ENCODE measurements at places on chromosomes 4 and X. TPM values are rescaled to one million over a fixed set of nuclear protein-coding genes. Genes with fewer than 3 reads are reported as not detected.

Gene TMEM154
- total RNA-seq: 0.22 TPM

Gene CFP
- 0.66 TPM for total RNA-seq

Gene GATA1
- total RNA-seq: not detected

Gene OTUD6A
- not detected for total RNA-seq

Gene RENBP
- total RNA-seq: not detected

DNA sequence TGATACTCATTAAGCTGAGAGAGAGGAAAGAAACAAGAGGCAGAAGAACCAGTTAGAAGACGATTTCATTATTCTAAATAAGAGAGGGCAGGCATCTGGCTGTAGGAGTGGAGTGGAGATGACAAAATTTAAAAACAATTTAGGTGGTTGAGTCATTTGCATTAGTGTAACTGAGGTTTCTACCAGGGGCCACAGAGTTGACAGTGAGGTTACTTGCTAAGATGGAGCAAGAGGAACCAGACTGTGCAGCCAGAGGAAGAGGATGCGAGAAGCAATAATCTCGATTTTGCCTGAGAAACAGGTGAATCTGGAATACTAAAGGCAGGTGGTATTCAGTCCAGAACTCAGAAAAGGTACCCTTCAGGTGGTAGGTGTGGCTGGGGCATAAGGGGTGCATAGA lies 491.9 kb downstream of the MID1IP1 start:
- no peaks in the 10 kb centered on the region for H3K4me1 ChIP-seq
- no peak for DNase-seq
- no peak overlapping the region for H3K4me3 ChIP-seq
- no peak overlapping the region for H3K27ac ChIP-seq
- no peaks in the 10 kb centered on the region for H3K36me3 ChIP-seq
- no peaks in the 10 kb centered on the region for H3K27me3 ChIP-seq

DNA sequence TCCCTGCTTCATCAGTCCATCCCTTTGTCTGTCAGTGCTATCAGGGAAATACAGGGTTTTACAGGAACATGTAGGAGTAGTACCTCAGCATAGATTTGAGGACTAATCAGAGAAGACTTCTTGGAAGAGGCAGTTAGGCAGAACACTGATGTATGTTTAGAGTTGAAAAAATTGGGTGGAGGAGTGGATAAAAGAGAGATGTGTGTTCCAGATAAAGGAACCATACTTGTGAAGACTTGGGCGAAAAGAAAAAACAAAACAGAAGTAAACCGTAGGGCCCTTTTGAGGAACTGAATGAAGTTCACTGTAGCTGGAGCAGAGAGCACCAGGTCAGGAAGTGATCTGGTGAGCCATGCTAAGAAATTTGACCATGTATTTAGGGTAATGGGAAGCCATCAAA lies 32.3 kb downstream of the AFF1 start:
- H3K27me3 ChIP-seq: no peaks in the 10 kb centered on the region
- H3K4me1 ChIP-seq: no peaks in the 10 kb centered on the region
- no peak overlapping the region for H3K27ac ChIP-seq
- H3K4me3 ChIP-seq: no peak overlapping the region
- peaks cover 8% of the 10 kb centered on the region for H3K36me3 ChIP-seq

DNA sequence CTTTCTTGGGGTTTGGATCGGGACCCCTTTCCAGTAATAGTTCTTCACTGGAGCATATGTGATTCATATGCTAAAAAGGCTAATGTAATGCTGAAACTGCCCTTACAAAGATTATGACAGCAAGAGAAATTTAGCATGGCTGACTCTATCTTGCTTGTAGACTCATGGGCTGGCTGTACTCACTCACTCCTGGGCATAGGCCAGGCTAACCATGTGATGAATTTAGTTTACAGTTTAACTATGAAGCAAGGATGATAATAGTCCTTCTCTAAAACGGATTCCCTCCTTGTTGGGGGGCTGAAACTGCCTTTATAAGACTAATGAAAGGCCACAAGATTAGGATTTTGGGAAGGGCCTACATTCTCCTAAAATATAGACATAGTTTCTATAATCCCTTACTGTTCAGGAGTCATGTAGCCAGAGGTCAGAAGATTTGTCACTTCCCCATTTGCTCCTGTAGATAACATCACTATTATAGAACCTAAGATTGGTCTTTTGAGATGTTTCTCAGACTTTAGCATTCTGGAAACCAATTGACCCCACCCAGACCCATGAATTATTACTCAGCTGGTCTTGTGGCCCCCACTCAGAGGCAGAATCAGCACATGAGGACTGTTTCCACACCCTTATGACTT lies 20.8 kb upstream of the CEP135 start:
- H3K27me3 ChIP-seq: no peaks in the 10 kb centered on the region
- H3K27ac ChIP-seq: no peak overlapping the region
- peaks cover 24% of the 10 kb centered on the region for H3K4me1 ChIP-seq
- DNase-seq: no peak

- no peaks in the 10 kb centered on the region for H3K4me1 ChIP-seq
- H3K27ac ChIP-seq: no peak overlapping the region
- H3K27me3 ChIP-seq: no peaks in the 10 kb centered on the region
- DNase-seq: no peak
- no peak overlapping the region for H3K4me3 ChIP-seq
- no peaks in the 10 kb centered on the region for H3K36me3 ChIP-seq
Measured at GRCh38 chr4:164350061-164350460, 403.9 kb upstream of the SMIM31 start.

- H3K36me3 ChIP-seq: no peaks in the 10 kb centered on the region
- H3K4me3 ChIP-seq: no peak overlapping the region
- no peak overlapping the region for H3K27ac ChIP-seq
Measured at GRCh38 chr4:68984947-68985346, 33.3 kb upstream of the UGT2A3 start.

GRCh38 chrX:136496186-136496763 lies 1.1 kb upstream of the HTATSF1 start:
- peaks cover 6% of the 10 kb centered on the region for H3K36me3 ChIP-seq
- 0 out of 2 replicates have a peak, but pooled peaks cover 3% of the 10 kb centered on the region for H3K27me3 ChIP-seq
- peak overlapping the region; percentile 85 for H3K4me3 ChIP-seq
- DNase-seq: no peak
- no peaks in the 10 kb centered on the region for H3K4me1 ChIP-seq

DNA sequence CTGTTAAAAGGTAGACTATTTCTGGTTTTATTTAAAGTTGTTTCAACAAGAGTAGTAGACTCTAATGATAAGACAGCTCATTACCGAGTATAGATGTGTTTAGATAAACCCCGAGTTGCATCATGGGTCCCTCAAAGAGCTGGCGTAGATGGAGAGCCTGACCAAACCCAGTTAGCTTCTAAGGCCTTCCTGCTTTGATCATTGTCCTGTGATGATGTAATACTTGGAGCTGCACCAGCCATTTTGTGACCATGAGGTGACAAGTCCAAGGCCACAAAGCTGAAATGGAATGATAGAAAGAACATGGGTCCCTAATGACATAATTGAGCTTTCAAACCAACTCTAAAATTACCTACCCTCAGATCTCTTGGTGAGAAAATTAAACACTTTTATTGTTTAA lies 66.6 kb upstream of the TAB3 start:
- H3K27me3 ChIP-seq: no peaks in the 10 kb centered on the region
- no peak overlapping the region for H3K27ac ChIP-seq
- H3K4me3 ChIP-seq: no peak overlapping the region
- no peaks in the 10 kb centered on the region for H3K36me3 ChIP-seq
